ENCODE measurements at places on chromosomes 2 and 18.

DNA sequence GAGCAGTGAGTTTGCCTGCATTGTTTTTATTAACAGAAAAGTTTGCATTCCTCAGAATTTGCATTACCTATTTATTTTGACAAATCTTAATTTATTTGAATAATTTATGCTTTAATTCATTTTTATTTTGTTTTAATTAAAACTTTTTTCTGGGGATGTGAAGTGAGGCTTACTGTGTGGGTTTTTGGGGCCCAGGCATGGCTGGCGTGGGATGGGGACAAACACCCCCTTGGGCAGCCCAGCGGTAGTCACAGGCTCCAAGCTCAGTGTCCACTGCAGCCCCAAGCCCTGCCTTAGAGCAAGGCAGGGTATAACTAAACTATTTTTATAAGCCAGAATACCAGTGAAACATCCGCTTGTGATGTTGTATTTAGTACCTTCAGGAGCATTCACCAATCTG, 95.7 kb upstream of the PXDN start:
- DNase-seq: no peak

DNA sequence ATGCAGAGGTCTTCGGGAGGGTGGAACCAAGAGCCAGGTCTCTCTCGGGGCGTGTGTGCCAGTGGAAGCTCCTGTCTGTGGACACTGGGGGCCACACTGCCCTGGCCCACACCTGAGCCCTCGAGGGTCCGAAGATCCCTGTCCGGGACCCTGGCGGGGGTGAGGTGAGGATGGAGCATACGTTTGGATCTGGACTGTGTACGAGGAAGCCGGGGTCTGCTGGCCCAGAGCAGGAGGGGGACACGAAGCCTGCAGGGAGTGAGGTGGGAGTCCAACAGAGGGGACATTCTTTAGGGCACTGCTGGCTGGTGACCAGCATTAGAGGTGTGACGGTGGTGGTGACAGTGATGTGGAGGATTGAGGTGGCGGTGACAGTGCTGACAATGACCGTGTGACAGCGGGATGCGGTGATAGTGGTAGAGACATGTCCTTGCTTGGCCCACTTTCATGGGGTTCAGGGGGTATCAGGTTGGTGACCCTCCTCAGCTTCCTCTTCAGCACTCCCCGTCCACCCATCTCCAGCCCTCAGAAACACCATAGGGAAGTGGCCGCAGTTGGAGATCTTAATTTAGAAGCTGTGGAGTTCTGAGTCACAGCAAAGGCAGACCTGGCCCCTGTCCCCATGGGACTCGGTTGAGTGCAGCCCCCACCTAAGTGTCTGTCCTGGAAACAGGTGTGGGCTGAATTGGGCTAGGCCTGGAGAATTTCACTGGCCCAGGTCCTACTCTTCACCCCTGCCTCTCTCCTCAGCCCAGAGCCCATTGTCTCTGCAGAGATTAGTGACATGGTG, 252.0 kb downstream of the DYSF start:
- no peak for DNase-seq

- DNase-seq: no peak
These were observed 110.7 kb downstream of the XRCC5 start for GRCh38 chr2:216219861-216220260.

- DNase-seq: peak; percentile 5
These were observed 70.5 kb upstream of the ZNF516 start for GRCh38 chr18:76565238-76566173.
